Fibroblast of lung (primary cell): ENCODE measurements at places on chromosomes 2 and 18. TPM values are rescaled to one million over a fixed set of nuclear protein-coding genes. Genes with fewer than 3 reads are reported as not detected.

The CRACDL gene
- not detected in 2 replicates for polyA plus RNA-seq

DNA sequence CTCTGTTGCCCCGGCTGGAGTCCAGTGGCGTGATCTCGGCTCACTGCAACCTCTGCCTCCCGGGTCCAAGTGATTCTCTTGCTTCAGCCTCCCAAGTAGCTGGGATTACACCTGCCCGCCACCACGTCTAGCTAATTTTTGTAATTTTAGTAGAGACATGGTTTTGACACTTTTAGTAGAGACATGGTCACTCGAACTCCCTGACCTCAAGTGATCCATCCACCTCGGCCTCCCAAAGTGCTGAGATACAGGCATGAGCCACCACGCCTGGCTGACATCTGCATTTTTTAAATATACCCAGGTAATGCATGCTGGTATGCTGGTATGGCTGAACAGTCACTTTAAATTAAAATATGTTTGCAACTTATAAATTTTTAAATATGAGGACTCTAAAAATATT, 91.9 kb downstream of the EPB41L3 start:
- no peak overlapping the region for H3K27ac ChIP-seq
- no peaks in the 10 kb centered on the region for H3K4me1 ChIP-seq
- H3K27me3 ChIP-seq = no peaks in the 10 kb centered on the region
- DNase-seq = no peak
- no peaks in the 10 kb centered on the region for H3K36me3 ChIP-seq
- H3K4me3 ChIP-seq = no peak overlapping the region

DNA sequence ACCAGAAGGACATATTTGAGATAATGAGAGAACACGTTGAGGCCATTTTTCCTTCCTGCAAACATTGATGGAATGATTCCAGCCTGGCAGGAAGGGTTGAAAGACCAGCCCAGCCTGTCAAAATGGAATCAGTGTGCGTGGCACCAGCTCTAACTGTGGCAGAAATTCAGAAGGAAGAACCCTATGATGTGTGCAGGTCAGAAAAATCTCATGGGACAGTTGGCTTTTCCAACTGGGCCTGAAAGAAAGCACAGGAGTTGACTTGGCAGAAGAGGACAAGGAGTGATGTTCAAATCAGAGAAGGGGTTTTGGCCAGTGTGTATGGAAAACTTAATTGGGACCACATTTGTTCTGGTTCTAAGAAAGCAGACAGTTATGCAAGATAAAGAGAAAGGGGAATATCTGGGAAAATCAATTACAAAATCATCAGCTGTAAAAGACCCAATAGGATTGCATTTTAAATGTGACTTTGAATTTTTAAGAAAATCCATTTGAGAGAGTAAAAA, 192.8 kb upstream of the PID1 start:
- no peaks in the 10 kb centered on the region for H3K27me3 ChIP-seq
- DNase-seq = no peak
- H3K4me1 ChIP-seq = no peaks in the 10 kb centered on the region
- H3K27ac ChIP-seq = no peak overlapping the region

The AFF3 gene
- 0.24 and 2.5 TPM in 2 replicates for polyA plus RNA-seq

The TMEM198 gene
- polyA plus RNA-seq = 0.49 and 0.70 TPM in 2 replicates

DNA sequence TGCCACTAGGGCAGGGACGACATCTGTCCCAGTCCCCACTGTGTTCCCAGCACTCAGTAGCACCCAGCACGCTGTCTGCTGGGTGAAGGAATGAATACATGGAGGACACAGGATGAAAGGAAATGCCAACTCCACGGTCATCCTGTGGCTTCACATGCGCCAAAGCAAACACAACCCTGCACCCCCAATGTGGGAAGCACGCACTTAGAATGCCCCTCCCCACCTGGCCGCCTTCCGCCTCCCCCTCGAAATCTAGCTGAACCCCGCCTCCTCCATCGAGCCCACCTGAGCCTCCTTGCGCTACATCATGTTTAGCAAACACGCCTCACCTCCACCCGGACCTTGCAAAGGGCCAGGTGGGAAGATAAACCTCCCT, 33.9 kb downstream of the ADCY3 start:
- peak overlapping the region; percentile 43 for H3K27ac ChIP-seq
- H3K4me3 ChIP-seq = no peak overlapping the region
- peaks cover 2% of the 10 kb centered on the region for H3K4me1 ChIP-seq
- H3K36me3 ChIP-seq = no peaks in the 10 kb centered on the region

The ANXA4 gene
- polyA plus RNA-seq = 98.4 and 106 TPM in 2 replicates

DNA sequence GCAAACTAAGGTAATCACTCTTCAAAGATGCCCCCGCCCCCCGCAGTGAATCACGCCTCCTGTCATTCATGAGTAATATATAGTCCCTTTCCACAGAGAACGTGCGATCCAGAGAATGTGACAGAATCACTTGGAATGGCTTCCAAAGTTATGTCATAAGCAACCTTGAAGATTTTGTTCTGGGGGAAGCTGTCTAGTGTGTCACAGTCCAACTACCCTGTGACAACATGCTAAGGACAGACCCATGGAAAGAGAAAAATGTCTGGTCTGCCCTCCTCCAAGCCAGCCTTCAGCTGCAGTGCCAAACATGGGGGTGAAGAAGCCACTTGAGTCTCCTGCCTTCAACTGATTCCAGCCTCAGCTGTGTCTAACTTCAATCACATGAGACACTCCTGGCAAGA, 259.1 kb downstream of the SS18 start:
- no peak overlapping the region for H3K4me3 ChIP-seq
- peak; percentile 53 for DNase-seq

DNA sequence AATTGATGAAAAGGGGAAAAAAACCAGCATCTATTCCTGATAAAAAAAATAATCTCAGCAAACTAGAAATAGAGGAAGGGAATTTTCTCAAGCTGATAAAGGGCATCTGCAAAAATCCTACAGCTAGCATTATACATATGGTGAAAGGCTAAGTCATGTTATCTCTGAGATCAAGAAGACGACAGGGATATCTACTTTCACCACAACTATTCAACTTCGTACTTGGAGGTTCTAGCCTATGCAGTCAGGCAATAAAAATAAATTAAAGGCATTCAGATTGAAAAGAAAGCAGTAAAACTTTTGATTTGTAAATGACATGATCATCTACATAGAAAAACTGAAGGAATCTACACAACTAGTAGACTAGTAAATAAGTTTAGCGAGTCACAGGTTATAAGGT, 58.2 kb downstream of the CAB39 start:
- no peak overlapping the region for H3K27ac ChIP-seq
- no peaks in the 10 kb centered on the region for H3K27me3 ChIP-seq
- no peaks in the 10 kb centered on the region for H3K36me3 ChIP-seq
- no peak for DNase-seq
- peaks cover 10% of the 10 kb centered on the region for H3K4me1 ChIP-seq

DNA sequence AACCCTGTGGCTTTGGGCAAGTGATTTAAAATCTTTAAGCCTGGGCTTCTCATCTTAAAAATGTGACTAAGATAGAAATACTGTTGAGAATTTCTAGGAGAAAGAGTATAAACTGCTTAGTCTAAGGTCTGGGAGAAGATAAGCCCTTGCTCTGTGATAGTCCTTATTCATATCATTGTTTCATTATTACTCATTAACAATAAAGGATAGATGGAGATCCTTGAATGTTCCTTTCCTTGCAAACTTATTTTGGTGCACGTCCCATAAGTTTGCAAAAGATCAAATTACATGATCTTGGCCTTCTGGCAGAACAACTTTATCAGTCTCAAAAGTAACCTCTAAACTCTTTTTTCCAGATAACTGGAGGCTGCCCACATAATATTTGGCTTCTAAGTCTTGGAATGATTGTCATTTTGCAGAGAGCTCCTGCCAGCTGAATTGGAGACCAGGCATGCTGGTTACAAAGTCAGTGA, 138.3 kb downstream of the FAM124B start:
- no peak overlapping the region for H3K27ac ChIP-seq
- no peaks in the 10 kb centered on the region for H3K27me3 ChIP-seq
- no peaks in the 10 kb centered on the region for H3K36me3 ChIP-seq
- DNase-seq = peak; percentile 42
- H3K4me3 ChIP-seq = no peak overlapping the region

GRCh38 chr18:56097621-56098020, 509.6 kb upstream of the TCF4 start:
- H3K36me3 ChIP-seq = no peaks in the 10 kb centered on the region
- H3K4me3 ChIP-seq = no peak overlapping the region
- H3K4me1 ChIP-seq = no peaks in the 10 kb centered on the region
- H3K27ac ChIP-seq = no peak overlapping the region

- DNase-seq = no peak
- peak overlapping the region; percentile 30 for H3K27ac ChIP-seq
- peak overlapping the region; percentile 91 for H3K4me3 ChIP-seq
- H3K4me1 ChIP-seq = peaks cover 4% of the 10 kb centered on the region
These were observed 2.1 kb downstream of the GATA6 start for GRCh38 chr18:22171258-22172119.

GRCh38 chr2:15189216-15189615, 371.9 kb downstream of the NBAS start:
- H3K36me3 ChIP-seq = no peaks in the 10 kb centered on the region
- no peaks in the 10 kb centered on the region for H3K4me1 ChIP-seq
- no peak overlapping the region for H3K27ac ChIP-seq
- H3K4me3 ChIP-seq = no peak overlapping the region
- no peaks in the 10 kb centered on the region for H3K27me3 ChIP-seq

GRCh38 chr2:108787216-108787541, 608 bp downstream of the CCDC138 start:
- no peaks in the 10 kb centered on the region for H3K27me3 ChIP-seq
- H3K4me1 ChIP-seq = no peaks in the 10 kb centered on the region
- H3K4me3 ChIP-seq = peak overlapping the region; percentile 49
- peak overlapping the region; percentile 80 for H3K27ac ChIP-seq
